ENCODE measurements at places on chromosomes 7 and 10. TPM values are rescaled to one million over a fixed set of nuclear protein-coding genes. Genes with fewer than 3 reads are reported as not detected.

Gene CYP2W1
- total RNA-seq, result not detected

- H3K4me3 ChIP-seq, result peak overlapping the region; percentile 92
- peak overlapping the region; percentile 98 for H3K27ac ChIP-seq
- H3K36me3 ChIP-seq, result no peaks in the 10 kb centered on the region
- H3K27me3 ChIP-seq, result no peaks in the 10 kb centered on the region
- H3K4me1 ChIP-seq, result peaks cover 56% of the 10 kb centered on the region
- peak; percentile 43 for DNase-seq
Observed at GRCh38 chr10:104337521-104337984, 712 bp downstream of the ITPRIP start.

- no peaks in the 10 kb centered on the region for H3K36me3 ChIP-seq
- peaks cover 11% of the 10 kb centered on the region for H3K4me1 ChIP-seq
- peak overlapping the region; percentile 22 for H3K4me3 ChIP-seq
- DNase-seq, result peak; percentile 76
- no peaks in the 10 kb centered on the region for H3K27me3 ChIP-seq
Observed at GRCh38 chr10:14953424-14954000, 384 bp downstream of the DCLRE1C start.

- H3K27me3 ChIP-seq, result no peaks in the 10 kb centered on the region
- DNase-seq, result no peak
- no peaks in the 10 kb centered on the region for H3K4me1 ChIP-seq
Observed at GRCh38 chr7:1419310-1419634, 40.0 kb downstream of the MICALL2 start.

- no peaks in the 10 kb centered on the region for H3K36me3 ChIP-seq
- H3K27ac ChIP-seq, result no peak overlapping the region
- H3K27me3 ChIP-seq, result no peaks in the 10 kb centered on the region
- no peaks in the 10 kb centered on the region for H3K4me1 ChIP-seq
- H3K4me3 ChIP-seq, result no peak overlapping the region
Observed at GRCh38 chr10:113806503-113806902, 47.4 kb downstream of the DCLRE1A start.

GRCh38 chr10:3339531-3339950 is 167.0 kb upstream of the PITRM1 start:
- H3K27me3 ChIP-seq, result no peaks in the 10 kb centered on the region
- DNase-seq, result no peak
- no peak overlapping the region for H3K4me3 ChIP-seq
- no peaks in the 10 kb centered on the region for H3K4me1 ChIP-seq

Gene FAM131B
- total RNA-seq, result not detected

DNA sequence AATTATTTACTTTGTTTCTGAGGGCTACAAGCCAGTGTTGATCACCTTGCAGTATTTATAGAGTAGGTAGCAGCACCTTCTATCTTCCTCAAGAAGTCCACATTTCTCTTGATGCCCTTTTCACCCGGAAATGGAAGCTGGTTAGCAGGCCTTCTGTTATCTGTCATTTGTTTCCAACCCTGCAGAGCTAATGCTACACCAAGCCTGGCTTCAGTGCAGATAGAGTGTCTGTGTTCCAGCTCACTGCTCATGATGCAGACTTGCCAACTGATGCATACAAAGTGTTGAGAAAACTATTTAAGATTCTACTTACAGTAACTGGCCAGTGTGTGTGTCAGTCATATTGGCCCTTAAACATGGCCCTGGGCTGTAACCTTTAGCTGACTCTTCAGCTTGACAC is 301.0 kb downstream of the LHFPL3 start:
- no peak for DNase-seq
- no peaks in the 10 kb centered on the region for H3K4me1 ChIP-seq
- H3K36me3 ChIP-seq, result no peaks in the 10 kb centered on the region
- H3K4me3 ChIP-seq, result no peak overlapping the region
- no peaks in the 10 kb centered on the region for H3K27me3 ChIP-seq

Gene ATRNL1
- total RNA-seq, result 6.3 TPM

GRCh38 chr10:29559996-29560395 is 74.8 kb downstream of the SVIL start:
- peaks cover 5% of the 10 kb centered on the region for H3K4me1 ChIP-seq
- peaks cover 5% of the 10 kb centered on the region for H3K36me3 ChIP-seq
- no peak overlapping the region for H3K27ac ChIP-seq
- DNase-seq, result no peak

DNA sequence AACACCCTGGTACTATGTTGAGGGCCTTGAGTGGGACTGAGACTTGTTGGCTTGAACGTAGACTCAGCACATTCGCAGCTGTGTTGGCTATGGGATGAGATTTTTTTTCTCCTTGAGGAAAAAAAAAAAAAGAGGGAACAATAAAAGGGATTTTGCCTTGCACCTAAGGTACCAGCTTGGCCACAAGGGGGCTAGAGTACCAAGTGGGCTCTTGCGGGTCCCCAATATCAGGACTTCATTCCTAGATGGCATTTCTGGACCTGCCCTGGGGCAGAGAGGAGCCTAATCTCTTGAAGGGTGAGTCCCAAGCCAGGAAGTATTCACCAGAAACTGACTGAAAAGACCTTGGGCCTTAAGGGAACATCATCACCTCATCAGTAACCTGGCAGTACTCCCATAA is 1083.6 kb upstream of the PHF14 start:
- H3K4me1 ChIP-seq, result no peaks in the 10 kb centered on the region
- H3K36me3 ChIP-seq, result no peaks in the 10 kb centered on the region
- no peak overlapping the region for H3K4me3 ChIP-seq
- H3K27ac ChIP-seq, result no peak overlapping the region

GRCh38 chr10:44067432-44067831 is 317.5 kb downstream of the CXCL12 start:
- no peaks in the 10 kb centered on the region for H3K27me3 ChIP-seq
- DNase-seq, result no peak
- no peaks in the 10 kb centered on the region for H3K4me1 ChIP-seq
- no peak overlapping the region for H3K27ac ChIP-seq

GRCh38 chr7:156063241-156063810 is 251.1 kb upstream of the SHH start:
- H3K4me3 ChIP-seq, result no peak overlapping the region
- H3K27ac ChIP-seq, result no peak overlapping the region
- H3K27me3 ChIP-seq, result no peaks in the 10 kb centered on the region
- H3K36me3 ChIP-seq, result no peaks in the 10 kb centered on the region
- no peak for DNase-seq

GRCh38 chr7:134028853-134029252 is 98.3 kb upstream of the LRGUK start:
- DNase-seq, result no peak
- no peaks in the 10 kb centered on the region for H3K36me3 ChIP-seq
- no peak overlapping the region for H3K4me3 ChIP-seq

GRCh38 chr10:121088524-121088923 is 237.4 kb downstream of the WDR11 start:
- H3K4me1 ChIP-seq, result no peaks in the 10 kb centered on the region
- no peaks in the 10 kb centered on the region for H3K36me3 ChIP-seq
- no peak overlapping the region for H3K4me3 ChIP-seq
- no peak overlapping the region for H3K27ac ChIP-seq
- DNase-seq, result peak; percentile 50
- H3K27me3 ChIP-seq, result no peaks in the 10 kb centered on the region

Gene CRCP
- total RNA-seq, result 57.4 TPM

Gene UNCX
- total RNA-seq, result not detected

- DNase-seq, result no peak
- H3K36me3 ChIP-seq, result peaks cover 8% of the 10 kb centered on the region
- no peaks in the 10 kb centered on the region for H3K27me3 ChIP-seq
- H3K27ac ChIP-seq, result no peak overlapping the region
- no peaks in the 10 kb centered on the region for H3K4me1 ChIP-seq
- no peak overlapping the region for H3K4me3 ChIP-seq
Observed at GRCh38 chr7:107968449-107968848, 34.5 kb downstream of the LAMB1 start.

Gene CACNB2
- 0.81 TPM for total RNA-seq

DNA sequence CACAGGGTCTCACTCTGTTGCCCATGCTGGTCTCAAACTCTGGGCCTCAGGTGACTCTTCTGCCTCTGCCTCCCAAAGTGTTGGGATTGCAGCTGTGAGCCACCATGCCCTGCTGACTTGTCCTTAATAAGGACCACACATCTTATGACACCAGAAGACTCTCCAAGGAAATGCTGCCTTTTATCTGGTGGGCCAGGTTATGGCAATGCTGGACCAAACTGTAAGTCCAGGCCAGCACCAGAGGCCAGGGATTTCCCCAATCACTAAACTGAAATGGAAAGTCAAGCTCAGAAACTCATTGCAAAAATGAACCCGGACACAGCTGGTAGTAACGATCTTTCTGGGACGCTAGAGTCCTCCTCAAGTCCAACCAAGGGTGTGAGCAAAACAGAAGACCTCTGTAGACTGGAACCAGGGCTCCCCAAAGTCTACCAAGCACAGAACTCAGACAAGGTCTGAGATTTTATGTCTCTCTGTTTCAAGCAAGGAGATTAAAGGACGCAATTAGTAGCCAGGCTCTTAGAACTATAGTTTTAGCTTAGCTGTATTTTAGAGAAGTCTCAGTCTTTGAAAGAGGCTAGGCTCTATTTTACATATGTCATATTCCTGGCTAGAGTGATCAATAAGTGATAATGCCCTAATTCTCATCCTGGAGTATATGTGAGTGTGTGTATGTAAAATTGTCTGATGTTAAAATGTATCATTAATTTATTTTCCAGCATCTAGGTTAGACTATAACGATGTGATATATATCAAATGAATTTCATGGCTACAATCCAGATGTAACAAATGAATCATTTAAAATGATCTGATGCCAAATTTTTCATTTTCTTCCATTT is 74.0 kb upstream of the ITGB1 start:
- no peaks in the 10 kb centered on the region for H3K27me3 ChIP-seq
- no peak overlapping the region for H3K4me3 ChIP-seq
- no peak for DNase-seq
- H3K27ac ChIP-seq, result no peak overlapping the region

GRCh38 chr7:19522486-19522885 is 186.4 kb downstream of the POLR1F start:
- H3K4me1 ChIP-seq, result no peaks in the 10 kb centered on the region
- no peaks in the 10 kb centered on the region for H3K36me3 ChIP-seq
- H3K4me3 ChIP-seq, result no peak overlapping the region
- H3K27ac ChIP-seq, result no peak overlapping the region
- no peaks in the 10 kb centered on the region for H3K27me3 ChIP-seq

Gene SEM1
- 42.1 TPM for total RNA-seq

All from thyroid gland (tissue), 4 donors.